ENCODE measurements at places on chromosomes 6 and 20.

- no peak for DNase-seq
Observed at GRCh38 chr20:44711237-44711636, 3.9 kb upstream of the CCN5 start.

DNA sequence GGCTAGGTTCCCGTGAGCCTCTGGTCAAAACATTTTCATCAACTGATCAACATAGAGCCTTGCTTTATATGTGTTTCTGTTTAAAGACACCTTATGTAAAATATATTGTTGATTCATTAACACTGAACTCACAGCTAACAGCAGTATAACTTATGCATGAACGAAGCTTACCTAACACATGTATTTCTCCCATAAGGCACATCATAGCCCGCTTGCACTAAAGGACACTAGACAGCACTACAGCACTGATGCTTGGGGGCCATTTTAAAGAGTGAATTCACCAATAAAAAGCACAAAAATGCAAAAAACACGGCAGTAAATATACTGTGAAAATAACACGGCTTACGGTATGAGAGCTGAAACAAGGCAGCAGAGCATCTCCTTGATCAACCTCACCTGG, 4.0 kb downstream of the FLOT1 start:
- DNase-seq = no peak

DNA sequence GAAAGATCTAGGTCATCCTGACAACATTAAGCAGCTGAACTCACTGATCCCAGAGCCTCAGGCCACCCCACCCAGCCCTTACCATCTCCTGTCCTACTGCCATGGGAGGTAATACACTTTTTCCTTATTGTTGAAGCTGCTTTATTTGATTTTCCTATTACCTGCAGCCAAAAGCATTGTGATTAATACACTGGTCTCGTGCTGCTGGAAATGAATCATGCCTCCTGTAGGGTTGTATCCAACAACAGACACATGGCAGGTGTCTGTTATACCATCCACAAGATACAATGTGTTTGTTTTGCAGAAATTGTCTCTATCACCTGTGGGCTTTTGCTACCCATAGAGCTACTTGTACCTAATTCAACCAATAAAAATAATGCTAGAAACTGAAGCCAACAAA, 34.2 kb downstream of the MYLIP start:
- no peak for DNase-seq

- no peak for DNase-seq
Observed at GRCh38 chr6:85797993-85798392, 155.3 kb upstream of the SYNCRIP start.

DNA sequence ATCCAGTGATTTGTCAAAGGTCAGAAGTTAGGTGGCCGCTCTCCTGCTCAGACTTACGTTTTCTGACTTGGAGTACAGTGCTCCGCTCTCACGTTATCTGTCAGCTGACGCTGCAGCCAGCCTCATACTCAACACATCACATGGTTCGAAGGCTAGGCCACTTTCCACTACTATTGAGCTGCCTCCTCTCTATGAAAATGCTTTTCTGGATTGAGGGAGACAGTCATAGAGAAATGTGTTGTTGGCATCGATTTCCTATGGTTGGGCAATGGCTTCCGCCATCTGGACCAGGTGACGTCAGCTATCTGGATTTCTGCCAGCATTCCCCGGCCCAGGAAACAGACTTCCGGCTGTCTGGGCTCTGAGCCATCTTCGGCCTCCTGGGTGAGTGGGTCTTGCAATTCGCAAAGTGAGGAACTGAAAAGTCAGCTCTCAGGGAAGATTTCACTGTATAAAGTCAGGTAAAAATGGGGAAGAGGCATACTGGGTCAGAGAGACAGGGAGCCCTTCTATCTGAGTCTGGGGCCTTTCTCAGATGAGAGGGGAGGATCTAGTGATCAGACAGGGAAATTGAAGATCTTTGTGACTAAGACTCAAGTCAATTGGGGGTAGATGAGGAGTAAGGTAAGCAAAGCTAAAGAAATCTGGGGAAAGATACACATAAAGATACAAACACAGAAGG, 37.5 kb upstream of the IER3 start:
- DNase-seq = peak; percentile 70
